Smooth muscle cell of the umbilical artery (primary cell): ENCODE measurements at places on chromosomes 11 and 22. TPM values are rescaled to one million over a fixed set of nuclear protein-coding genes. Genes with fewer than 3 reads are reported as not detected.

The RFPL3 gene
- not detected in 2 replicates for total RNA-seq

The SLC37A2 gene
- total RNA-seq = 0.30 and 0.88 TPM in 2 replicates

The NAALADL1 gene
- 17.3 and 19.9 TPM in 2 replicates for total RNA-seq

The PRODH gene
- total RNA-seq = not detected in 2 replicates
